ENCODE measurements at places on chromosomes 3 and 15.

GRCh38 chr15:46315434-46315833, 680.6 kb downstream of the SQOR start:
- DNase-seq = no peak

DNA sequence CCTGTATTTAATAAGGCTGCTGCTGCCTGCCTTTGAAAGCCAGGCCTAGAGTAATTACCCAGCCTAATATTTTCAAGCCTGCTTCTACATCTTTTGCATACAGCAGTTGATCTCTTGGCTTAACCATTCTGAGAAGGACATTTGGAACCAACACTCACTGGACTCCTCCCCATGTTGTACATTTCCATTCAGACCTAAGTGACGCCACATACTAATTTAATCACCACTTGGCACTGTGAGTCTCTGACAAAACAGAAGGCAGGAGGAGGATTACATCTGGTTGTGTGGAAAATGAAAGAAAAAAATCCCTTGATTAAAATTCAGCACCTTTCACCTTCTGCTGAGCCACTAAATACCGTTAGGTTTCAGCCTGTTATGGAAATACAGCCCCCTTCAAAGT, 102.2 kb upstream of the ARRDC4 start:
- DNase-seq = no peak

- no peak for DNase-seq
Observed at GRCh38 chr3:172125963-172126457, 86.6 kb downstream of the FNDC3B start.

- no peak for DNase-seq
Observed at GRCh38 chr3:186790261-186790981, 7.0 kb downstream of the EIF4A2 start.

GRCh38 chr15:30824518-30825195, 79.1 kb upstream of the FAN1 start:
- DNase-seq = no peak

- DNase-seq = no peak
Observed at GRCh38 chr15:94282269-94283250, 51.2 kb downstream of the MCTP2 start.

- peak; percentile 26 for DNase-seq
Observed at GRCh38 chr15:88450125-88450798, 16.9 kb downstream of the MRPL46 start.

- no peak for DNase-seq
Observed at GRCh38 chr15:70853318-70853972, 512 bp downstream of the LARP6 start.

DNA sequence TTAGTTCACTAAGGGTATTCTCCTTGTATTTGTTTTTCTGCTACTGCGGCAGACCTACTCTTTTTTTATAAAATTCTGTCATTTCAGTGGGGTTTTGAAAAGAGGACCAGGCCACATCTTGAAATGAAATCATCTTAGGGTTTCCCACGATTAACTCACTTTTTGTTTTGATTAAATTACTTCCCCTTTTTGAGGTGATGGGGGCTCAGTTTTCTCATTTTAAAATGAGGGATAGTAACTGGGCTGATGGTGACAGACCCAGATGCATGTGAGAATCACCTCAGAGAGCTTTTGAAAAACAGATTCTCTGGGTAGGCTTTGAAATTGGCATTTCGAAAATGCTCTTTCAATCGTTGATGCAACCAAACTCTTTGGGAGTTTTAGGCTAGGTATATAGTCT, 24.2 kb downstream of the UBE2Q2 start:
- DNase-seq = no peak

- no peak for DNase-seq
Observed at GRCh38 chr15:29910068-29910467, 87.8 kb upstream of the TJP1 start.

DNA sequence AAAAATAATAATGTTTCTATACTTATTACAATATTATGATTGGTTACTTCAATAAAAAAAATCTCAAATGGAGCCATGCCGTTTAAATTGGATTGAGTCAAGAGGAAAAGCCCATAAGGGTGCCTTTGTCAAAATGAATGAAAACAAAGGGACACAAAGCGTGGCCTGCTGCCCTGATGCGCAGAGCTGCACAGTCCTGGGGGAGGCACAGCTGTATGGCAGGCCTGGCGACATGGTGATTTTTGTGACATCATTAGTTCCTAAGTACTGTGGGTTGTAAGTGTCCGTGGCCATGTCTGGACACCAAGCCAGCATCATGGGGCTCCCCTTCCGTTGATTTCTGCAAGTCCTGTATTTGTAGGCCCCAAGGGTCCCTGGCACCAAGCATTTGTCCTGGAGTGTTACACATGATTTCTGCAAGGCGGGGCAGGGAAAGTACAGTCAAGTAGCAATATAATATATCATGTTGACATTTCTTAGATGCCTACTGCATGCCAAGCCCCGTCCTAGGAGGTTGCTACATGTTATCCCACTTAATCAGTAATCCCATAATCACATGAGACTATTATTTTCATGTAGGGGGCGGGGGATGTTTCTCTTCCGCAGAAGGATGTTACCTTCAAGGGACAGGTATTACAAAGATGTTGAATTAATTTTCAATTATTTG, 59.7 kb downstream of the GHSR start:
- no peak for DNase-seq

DNA sequence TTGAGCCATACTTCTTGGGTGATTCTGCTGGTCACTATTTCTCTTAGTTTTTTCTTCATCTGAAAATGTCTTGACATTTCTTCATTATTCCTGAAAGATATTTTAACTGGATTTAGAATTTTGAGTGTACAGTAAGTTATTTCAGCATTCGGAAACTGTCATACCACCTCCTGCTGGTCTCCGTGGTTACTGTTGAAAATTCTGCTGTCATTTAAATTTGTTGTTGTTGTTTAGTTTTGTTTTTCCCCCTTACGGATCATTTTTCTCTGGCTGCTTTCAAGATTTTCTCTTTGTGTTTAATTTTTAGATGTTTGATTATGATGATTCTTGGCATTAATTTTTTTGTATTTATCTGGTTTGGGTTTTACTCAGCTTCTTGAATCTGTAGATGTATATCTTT, 100.5 kb downstream of the CHRNA7 start:
- no peak for DNase-seq

DNA sequence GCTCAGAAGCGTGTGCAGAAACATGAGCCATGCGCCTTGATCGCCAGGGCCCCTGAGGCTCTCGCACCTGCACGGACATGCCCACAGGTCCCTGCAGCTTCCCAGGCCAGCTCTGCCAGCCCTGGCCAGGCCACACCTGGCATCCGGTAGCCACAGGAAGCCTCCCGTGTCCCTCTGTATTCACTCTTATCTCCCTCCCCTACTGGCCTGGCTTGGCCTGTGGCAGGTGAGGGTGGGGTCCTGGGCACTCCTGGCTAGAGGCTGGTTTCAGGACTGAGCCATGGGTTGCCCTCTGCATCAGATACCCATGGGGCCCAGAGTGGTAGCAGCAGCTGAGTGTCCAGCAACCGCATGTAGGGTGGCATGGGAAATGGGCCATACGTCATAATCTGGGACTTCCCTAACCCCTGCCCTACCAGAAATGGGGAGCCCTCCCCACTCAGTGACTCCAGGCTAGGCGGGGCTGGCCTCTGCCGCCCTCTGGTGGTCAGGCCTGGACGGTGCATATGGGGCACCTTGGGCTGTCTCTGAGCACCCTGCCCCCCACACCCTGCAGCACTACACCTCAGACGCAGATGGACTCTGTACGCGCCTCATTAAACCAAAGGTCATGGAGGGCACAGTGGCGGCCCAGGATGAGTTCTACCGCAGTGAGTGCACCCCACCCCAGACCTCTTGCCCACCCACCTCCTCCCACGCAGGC, 12.6 kb upstream of the LMAN1L start:
- DNase-seq = peak; percentile 85

GRCh38 chr3:43155464-43156121, 49.7 kb upstream of the POMGNT2 start:
- DNase-seq = no peak

GRCh38 chr3:24048843-24049242, 103.8 kb downstream of the NR1D2 start:
- no peak for DNase-seq

DNA sequence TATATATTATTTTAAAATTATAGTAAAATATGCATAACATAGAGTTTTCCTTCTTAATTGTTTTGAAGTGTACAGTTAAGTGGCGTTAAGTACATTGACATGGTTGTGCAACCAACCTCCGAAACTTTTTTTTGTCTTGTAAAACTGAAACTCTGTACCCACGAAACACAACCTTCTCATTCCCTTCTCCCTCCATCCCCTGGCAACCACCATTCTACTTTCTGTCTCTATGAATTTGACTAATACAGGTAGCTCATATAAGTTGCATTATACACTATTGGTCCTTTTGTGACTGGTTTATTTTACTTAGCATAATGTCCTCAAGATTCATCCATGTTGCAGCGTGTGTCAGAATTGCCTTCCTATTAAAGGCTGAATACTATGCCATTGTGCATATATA, 179.4 kb downstream of the SATB1 start:
- no peak for DNase-seq

DNA sequence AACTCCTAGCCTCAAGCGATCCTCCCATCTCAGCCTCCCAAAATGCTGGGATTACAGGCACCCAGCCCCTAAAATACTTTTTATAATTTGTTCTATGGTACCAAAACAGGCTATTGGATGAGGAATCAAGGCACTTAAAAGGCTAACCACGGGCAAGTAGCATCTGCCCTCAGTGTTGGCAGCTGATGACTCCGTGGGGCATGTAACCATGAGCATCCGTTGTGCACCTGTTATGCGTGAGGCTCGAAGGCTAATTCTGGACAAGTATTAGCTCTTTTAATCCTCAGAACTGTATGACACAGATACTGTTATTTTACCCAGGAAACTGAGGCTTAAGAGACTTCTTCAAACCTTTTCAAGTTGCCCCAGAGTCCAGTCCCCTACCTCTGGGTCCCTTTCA, 10.2 kb downstream of the WDR73 start:
- DNase-seq = no peak

DNA sequence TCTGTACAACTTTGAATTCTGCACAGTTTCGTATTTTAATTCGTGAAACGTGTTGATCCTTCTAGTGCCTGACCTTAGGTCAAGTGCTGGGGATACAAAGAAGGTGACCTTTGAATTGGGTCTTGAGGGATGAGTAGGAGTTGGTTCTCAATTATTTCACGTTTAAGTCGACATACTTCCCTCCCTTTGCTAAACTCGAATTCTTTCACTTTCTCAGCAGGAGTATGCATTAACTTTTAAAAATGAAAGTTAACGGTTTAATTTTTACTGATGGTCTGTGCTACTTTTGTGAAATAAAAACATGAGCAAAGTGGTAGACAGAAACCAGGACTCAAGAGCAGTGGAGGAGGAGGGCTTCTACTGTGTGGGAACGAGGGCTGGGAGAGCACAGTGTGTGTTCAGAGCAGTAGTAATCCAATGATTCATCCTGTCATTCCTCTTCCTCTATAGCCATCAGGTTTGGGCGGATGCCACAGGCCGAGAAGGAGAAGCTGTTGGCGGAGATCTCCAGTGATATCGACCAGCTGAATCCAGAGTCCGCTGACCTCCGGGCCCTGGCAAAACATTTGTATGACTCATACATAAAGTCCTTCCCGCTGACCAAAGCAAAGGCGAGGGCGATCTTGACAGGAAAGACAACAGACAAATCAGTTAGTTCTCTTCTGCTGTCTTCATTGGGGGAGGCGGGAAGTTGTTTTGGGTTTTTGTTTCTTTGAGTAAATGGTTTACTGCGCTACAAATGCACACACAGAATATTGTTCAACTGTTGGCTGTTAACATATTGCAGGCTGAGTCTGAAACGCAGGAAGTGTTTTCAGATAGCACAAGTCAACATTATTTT, 78.6 kb upstream of the TSEN2 start:
- DNase-seq = no peak

GRCh38 chr3:72951259-72951722, 45.3 kb upstream of the PPP4R2 start:
- no peak for DNase-seq

DNA sequence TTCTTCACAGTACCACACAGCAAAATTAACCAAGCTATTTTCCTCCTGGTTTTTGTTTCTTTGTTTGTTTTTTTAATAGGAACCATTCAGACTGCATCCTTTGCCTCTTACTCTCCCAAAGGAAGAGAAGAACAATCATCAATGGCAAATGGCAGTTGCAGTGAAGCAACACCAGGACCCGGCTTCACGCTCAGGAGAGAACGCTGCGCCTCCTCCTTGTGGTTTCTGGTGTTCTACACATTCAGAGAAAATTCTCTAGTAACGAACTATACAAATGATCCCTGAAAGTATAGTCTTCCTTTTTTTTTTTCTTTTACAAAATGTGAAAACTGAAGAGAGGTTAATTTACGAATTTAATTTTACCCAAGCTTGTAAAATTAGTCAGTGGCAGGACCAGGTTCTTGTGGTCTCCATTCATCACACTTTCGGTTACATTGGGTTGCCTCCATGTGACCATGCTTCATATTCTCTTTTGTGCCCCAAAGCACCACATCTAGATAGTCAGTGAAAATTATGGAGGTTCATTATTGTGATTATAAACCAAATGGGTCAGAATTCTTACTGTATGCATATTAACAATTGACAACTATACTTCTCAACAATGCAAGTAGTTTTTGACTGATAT, 10.6 kb upstream of the MINDY2 start:
- DNase-seq = no peak

GRCh38 chr3:95280711-95281352, 1218.0 kb downstream of the NSUN3 start:
- DNase-seq = no peak

GRCh38 chr3:132325634-132326033, 8.4 kb downstream of the ACP3 start:
- no peak for DNase-seq

- no peak for DNase-seq
Observed at GRCh38 chr3:39299279-39299678, 19.4 kb upstream of the CX3CR1 start.

DNA sequence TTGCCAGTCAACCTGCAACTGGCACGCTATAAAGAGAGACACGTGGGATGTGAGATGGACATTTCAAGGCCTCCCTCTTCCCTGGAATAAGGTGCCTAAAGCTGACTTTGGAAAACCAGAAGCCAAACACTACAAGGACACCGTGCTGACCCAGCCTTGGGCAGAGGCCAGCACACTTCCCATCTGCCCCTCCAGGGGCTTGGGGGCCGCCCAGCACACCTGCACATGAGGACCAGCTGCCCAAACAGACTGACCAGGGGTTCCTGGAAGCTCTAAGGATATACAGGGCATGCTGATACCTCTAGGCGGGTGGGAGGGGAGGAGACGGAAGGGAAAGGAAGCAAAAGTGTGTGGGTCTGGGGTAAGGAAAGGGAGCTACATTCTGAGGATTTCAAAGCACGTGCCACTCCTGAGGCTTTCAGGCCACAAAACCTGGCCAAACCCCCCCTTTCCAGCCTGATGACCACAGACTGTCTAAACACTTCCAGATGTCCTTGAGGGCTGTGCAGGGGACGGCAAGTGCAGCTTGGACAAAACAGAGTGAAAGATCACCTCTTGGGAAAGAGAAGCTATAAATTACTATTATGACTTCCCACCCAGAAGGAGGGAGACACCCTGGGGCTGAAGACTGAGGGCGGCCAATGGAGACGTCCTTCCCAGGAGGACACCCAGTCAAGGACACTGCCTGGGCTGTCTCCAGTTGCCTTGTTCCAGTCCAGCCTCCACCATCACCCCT, 57.9 kb downstream of the ADCY5 start:
- DNase-seq = no peak

All from effector CD8-positive, alpha-beta T cell (primary cell).